GM12864 (cell line): ENCODE measurements at places on chromosomes 12 and 14.

DNA sequence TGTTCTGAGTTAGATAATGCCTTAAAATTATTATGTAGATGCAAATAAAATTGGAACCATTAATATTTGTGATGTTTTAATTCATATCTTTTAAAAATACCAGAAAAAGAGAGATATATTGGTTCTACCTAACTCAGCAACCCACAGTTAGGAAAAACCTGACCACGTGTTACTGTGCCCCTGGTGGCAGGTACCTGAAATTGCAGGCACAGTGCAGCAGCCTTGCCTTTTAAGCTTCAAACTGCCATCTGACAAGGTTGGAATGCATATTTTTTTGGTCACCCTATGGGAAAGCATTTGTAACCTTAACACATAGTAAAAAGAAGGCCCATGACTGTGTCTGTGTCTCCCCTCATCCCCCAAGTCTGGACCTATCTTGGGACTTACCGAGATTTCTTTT is 109.4 kb upstream of the NOS1 start:
- DNase-seq, result no peak

GRCh38 chr12:262817-263216 is at the start of gene SLC6A13:
TSS of gene SLC6A13 (minus strand) at chr12:262836. CDS start at chr12:260052, 2,784 bp downstream.
- DNase-seq, result no peak

GRCh38 chr12:109716512-109717389 is 3.1 kb downstream of the FAM222A start:
- no peak for DNase-seq

- DNase-seq, result peak; percentile 37
Observed at GRCh38 chr14:100239840-100240667, 1.1 kb downstream of the YY1 start.

DNA sequence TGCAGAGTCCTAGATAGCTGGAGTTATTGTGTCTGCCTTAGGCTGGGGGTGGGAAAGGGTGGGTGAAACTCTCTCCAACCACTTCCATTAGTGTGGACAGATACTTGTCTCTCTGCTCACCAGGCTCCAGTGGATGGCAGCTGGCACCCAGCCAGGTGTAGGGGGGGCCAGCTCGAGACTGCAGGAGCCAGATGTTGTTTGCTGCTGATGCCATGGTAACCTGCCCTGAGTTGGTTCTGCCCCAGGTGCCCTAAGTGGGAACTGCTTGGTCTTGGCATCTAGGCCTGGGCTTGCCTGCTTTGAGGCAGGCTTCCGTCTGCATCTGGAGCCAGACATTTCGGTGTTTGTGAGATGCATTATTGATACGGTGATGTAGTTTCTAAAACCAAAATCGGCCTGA is 82.2 kb downstream of the ADCK1 start:
- no peak for DNase-seq

DNA sequence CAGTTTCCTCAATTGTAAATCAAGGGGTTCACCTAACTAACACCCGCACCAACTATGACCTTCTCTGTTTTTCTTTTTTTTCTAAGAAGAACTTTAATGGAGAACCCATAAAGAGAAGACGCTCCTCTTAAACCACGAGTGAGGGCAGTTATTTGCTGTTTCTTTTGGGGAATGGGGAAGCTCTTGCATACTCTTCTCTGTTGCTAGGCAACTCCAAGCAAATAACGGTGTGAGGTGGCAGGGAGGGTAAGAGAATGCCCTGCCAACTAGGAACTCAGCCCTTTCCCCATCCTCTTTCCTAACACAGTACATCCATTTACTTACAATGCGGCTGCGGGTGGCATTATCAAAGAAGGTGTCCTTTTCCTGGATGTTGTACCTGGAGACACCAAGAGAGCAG is 114.9 kb downstream of the ANO2 start:
- no peak for DNase-seq

- no peak for DNase-seq
Observed at GRCh38 chr12:111419784-111420183, 14.1 kb downstream of the SH2B3 start.

GRCh38 chr14:72774894-72775620 is 118.8 kb downstream of the DPF3 start:
- DNase-seq, result no peak

GRCh38 chr12:111757361-111758119 is 9.2 kb upstream of the ALDH2 start:
- no peak for DNase-seq

- DNase-seq, result no peak
Observed at GRCh38 chr14:85319101-85319500, 210.8 kb upstream of the FLRT2 start.

DNA sequence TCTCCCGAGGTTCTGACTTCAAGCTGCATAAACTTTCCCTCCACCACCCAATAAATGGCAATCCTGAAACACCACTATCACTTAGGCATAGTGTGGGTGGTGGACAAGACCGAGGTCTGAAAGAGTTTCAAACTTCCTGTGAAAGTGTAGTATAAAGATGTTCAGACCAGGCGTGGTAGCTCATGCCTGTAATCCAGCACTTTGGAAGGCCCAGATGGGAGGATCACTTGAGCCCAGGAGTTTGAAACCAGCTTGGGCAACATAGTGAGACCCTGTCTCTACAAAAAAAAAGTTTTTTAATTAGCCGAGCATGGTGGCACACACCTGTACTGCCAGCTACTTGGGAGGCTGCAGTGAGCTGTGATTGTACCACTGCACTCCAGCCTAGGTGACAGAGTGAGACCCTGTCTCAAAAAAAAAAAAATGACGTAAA is 61.9 kb downstream of the CCDC92 start:
- DNase-seq, result no peak

GRCh38 chr14:31920001-31920400 is 157.1 kb upstream of the ARHGAP5 start:
- no peak for DNase-seq

- DNase-seq, result no peak
Observed at GRCh38 chr12:29957835-29958234, 174.1 kb upstream of the TMTC1 start.

- no peak for DNase-seq
Observed at GRCh38 chr14:94129758-94130414, 482 bp upstream of the IFI27L2 start.

DNA sequence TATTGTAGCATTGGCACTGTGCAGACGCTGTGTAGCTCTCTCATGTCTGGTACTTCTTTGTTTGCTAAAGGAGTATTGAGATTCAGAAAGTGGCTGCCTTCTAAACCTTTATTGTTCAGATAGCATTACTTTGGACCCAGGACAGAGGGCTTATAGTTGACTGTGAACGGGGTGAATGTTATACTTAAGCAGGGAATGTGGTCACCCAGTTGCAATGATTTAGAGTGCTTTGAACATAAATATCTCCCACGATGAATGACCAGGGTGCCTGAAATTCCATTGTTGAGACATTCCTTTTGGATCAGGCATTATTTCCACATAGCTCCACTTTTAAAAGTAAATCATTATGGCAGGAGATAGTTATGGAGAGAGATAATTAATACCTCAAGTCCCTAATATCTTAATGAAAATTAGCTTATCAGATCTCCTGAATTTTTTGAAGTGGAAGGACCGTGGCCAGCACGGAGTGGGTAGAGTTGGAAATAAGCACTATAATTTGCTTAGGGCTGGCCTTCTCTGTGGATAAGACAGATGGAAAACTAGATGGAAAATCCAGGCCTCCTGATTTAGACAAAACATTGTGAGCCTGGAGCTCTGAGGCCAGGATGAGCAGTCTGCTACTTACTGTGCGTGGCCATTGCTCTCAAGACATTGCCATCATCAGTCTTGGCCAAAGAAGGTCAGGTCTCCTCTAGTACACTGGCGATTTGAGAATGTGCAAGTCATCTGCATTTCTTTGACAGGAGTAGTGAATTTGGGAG is 114.5 kb downstream of the ETV6 start:
- no peak for DNase-seq

GRCh38 chr14:61188978-61189808 is 91.9 kb downstream of the TMEM30B start:
- no peak for DNase-seq

GRCh38 chr12:1886396-1887008 is 31.9 kb downstream of the CACNA2D4 start:
- DNase-seq, result no peak

GRCh38 chr12:54159140-54159539 is 29.6 kb downstream of the SMUG1 start:
- peak; percentile 3 for DNase-seq

- peak; percentile 36 for DNase-seq
Observed at GRCh38 chr14:99287269-99287942, 15.4 kb upstream of the BCL11B start.

GRCh38 chr12:46299851-46300250 is 31.0 kb upstream of the SLC38A1 start:
- DNase-seq, result no peak

- DNase-seq, result no peak
Observed at GRCh38 chr14:100503251-100503650, 84.0 kb downstream of the BEGAIN start.

DNA sequence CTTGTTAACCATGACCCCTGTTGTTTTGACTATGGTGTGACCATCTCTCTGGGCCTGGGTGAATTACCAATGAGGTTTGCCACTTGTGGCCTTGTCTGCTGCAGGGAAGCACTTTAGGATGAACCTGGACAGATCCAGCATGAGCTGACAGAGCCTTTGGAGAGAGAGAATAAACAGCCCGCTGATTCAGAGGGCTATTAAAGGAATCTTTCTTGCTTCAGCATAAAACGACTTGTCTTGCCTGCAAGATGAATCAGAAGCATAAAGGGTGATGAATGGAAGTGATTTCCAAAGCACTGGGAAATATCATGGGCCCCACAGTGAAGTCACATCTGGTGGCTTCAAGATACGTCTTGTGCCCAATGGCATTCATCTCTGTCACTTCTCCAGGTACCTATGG is 69.0 kb upstream of the WSCD2 start:
- DNase-seq, result no peak

DNA sequence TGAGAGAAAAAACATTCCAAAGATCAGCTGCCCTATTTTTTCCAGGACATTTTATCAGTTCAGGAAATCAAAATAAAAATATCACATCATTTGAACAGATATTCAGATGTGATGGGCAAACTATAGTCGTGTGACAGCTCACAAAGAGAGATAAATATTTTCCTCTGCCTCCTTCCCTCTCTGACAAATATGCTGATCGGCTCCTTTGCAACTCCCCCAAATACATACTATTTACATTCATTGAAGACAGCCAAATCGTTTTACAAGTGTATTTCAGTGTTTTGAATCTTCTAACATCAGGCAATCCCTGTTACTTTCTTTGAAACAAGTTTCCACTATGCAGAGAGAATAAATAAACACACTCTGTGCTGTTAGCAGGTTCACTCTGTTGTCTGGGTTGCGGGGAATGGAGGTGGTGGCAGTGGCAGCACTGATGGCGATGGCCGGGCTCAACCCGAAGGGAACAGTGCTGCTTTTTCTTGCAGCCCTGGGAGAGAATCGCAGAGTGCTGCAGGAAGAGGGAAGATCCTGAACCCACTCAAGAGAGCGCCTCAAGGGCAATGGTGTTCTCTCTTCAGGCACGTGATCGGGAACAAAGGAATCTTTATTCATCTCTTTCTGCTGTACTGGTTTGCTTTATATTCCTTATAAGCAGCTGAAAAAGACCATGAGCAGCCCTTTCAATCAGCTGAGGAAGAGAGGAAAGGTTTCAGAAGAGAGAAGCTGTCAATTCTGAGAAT is 142.5 kb downstream of the PHLDA1 start:
- no peak for DNase-seq

- no peak for DNase-seq
Observed at GRCh38 chr14:90332271-90332584, 487 bp upstream of the NRDE2 start.

GRCh38 chr12:99658671-99659349 is 11.3 kb downstream of the GARIN6 start:
- no peak for DNase-seq

DNA sequence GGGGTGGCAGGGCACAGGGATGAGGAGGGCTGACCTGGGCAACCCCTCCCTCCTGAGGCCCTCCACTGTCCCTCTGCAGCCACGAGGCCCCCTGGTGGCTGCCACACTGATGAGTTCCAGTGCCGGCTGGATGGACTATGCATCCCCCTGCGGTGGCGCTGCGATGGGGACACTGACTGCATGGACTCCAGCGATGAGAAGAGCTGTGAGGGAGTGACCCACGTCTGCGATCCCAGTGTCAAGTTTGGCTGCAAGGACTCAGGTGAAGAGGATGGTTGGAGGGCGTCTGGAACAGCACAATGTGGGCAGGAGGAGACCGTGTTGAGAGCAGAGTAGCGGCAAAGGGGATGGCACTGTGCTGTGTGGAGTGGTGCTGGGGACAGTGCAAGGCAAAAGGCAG is 25.7 kb upstream of the LRP1-AS start:
- DNase-seq, result no peak

- no peak for DNase-seq
Observed at GRCh38 chr12:2857021-2857431, at the start of gene TEX52. TSS of gene TEX52 (minus strand) at chr12:2857039. CDS start at chr12:2857026, 13 bp downstream.

GRCh38 chr14:88426271-88426670 is 40.8 kb downstream of the SPATA7 start:
- no peak for DNase-seq

GRCh38 chr12:104665296-104665695 is 208.5 kb downstream of the CHST11 start:
- no peak for DNase-seq

DNA sequence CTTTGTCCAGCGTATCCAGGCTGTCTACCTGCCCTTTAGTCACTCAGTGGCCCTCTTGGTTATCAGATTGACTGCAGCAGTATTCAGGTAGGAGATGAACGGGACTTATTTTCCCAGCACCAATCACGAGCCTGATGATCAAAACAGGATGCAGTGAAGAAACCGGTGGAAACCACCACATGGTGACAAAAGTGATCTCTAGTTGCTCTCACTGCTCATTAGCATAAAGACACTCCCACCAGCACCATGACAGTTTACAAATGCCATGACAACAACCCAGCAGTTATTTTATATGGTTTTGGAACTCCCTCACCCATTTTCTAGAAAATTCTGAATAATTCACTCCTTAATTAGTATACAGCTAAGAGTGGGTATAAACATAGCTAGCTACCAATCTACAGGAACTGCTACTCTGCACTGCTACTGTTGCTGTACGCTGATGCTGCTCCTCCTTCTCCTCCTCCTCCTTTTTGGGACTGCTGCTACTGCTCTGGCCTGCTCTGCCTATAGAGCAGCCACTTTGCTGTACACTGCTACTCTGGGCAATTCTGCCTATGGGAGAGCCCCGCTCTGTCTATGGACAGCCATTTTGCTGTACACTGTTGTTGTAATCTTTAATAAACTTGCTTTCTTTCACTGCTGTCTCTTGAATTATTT is 142.5 kb upstream of the SSTR1 start:
- no peak for DNase-seq

DNA sequence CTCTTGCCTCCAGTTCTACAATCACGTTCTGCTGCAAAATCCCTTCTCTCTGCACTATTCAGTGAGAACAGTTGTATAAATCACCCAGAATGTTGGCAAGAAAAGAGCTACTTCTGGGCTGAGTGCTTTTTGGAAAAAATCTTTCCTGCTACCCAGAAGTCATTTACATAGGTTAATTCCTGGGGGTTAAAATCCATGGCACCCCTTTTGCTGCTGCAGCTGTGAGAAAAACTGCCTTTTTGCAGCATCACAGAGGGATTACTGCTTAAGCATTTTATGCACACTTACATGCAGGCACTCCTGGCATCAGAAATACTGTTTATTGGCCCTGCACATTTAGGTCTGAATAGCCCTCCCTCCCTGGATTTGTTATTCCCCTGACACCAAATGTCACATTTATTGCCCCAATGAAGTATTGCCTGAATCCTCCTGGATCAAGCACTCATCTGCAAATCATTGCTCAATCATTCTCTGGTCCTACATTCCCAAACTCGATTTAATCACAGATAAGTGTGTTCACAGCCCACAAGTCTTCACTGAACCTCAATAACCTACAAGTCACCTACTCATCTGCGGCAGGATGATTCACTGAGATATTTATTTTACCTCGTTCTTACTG is 43.1 kb upstream of the CCDC196 start:
- no peak for DNase-seq
